Stimulated activated CD4-positive, alpha-beta T cell treated with anti-CD3 and anti-CD28 coated beads, Interleukin-15, amount 100 ng/mL, for 48 hours (primary cell): ENCODE measurements at places on chromosomes 4 and X.
A peak's percentile ranks its signal among the peaks of the same experiment; 100 is the strongest.

DNA sequence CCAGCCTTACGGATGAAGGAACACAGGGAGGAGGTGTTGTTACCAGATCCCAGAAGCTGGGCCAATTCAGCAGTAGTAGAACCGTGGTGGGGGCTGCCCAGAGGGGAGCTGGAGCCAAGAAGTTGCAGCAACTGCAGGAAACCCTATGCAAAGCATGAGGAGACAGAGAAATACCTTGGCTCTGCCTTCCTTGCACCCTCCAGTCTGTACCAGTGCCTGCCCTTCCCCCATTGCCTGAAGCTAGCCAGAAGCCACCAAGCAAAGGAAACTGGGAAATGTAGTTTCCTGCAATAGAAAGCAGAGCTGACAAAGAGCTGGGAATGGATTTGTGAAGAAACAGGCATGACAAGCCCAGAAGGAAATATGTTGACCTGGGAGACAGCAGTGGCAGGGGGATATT lies 108.7 kb upstream of the FUNDC1 start:
- DNase-seq = no peak

DNA sequence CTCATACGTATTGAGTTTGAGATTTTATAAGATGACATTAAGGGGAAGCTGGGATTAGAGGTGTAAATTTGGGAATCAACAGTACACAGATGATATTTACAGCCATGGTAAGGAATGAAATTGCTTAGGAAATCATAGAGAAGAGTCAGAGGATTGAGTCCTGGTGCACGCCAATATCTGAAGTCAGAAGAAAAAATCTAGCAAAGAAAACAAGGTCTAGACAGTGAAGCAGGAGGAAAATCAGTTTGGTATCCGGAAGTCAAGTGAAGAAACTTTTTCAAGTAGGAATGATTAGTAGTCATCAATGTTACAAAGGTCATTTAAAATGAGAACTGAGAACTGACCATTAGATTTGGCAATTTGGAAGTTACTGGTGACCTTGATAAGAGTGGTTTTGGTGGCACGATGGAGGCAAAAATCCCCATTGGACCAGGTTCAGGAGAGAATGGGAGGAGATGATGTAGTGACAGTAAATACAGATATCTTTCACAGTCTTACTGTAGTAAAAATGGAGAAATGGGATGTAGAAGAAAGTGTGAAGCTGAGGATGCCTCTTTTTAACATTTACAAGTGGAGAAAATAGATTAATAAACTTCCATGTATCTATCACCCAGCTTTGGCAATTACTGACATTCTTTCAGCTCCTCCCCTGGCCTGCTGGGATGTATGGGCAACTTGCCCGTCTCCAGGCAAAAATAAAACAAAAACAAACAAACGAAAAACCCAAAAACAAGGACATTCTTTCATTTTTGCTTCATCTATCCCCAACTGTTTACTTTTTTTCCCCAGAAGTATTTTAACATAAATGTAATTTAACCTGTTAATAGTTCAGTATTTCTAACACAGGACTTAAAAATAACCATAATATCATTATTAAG lies 11.4 kb upstream of the GPR34 start:
- DNase-seq = no peak

GRCh38 chrX:24513416-24513815 lies 48.3 kb downstream of the PDK3 start:
- peak; percentile 30 for DNase-seq

- DNase-seq = no peak
Measured at GRCh38 chr4:107578321-107578720, 141.7 kb downstream of the PAPSS1 start.

GRCh38 chr4:19693936-19694570 lies 557.7 kb upstream of the SLIT2 start:
- DNase-seq = no peak

GRCh38 chrX:112587194-112587593 lies 92.5 kb downstream of the LHFPL1 start:
- DNase-seq = no peak

DNA sequence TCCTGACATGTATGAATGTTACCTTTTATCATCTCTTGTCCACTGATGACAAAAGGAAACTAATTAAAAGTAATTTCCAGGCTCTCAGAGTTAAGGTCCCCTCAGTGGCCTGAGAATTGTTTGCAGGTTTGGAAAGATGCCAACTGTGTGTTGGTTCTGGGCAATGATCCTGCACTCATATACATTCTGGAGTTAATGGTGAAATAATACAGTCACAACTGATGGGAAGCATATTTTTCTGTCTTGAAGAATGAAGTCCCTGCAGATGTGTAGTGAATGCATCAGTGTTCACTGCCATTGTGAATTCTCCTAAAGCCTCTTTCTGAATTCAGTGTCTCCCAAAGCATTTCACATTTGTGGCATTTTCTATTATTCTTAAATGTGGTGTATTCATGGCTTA lies 238.1 kb upstream of the PPP1R2C start:
- DNase-seq = no peak

DNA sequence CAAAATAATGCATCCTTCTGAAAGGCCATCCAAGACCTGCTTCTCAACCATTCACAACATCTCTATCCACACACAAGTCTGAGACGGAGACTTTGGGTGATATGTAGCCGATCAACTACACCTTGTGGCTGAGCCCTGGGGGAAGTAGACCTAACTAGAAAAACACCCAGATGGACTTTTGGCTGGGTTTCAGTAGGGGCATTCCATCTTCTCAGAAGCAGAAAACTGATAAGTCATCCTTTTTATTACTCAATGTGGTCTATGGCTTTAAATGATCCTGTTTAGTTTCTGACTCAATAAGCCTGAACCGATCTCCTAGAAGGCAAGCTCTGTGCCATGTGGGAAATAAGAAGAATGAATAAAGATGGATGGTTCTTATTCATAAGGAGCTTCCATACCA lies 82.5 kb upstream of the AFF2 start:
- DNase-seq = no peak
